ENCODE measurements at places on chromosomes 12 and 14.

DNA sequence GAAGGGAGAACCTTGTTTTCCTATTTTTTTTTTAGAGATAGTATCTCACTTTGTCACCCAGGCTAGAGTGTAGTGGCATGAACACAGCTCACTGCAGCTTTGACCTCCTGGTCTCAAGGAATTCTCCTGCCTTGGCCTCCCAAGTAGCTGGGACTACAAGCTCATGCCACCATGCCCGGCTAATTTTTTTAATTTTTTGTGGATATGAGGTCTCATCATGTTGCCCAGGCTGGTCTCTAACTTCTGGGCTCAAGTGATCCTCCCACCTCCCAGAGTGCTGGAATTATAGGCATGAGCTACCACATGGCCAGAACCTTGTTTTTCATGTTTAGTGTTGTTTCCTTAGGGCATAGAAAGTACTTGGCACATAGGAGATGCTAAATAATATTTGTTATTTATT, 13.5 kb downstream of the MANSC1 start:
- DNase-seq: no peak

- DNase-seq: no peak
These were observed 22.4 kb downstream of the IRF2BPL start for GRCh38 chr14:77006132-77006531.

- DNase-seq: no peak
These were observed 1.4 kb downstream of the ZNF385A start for GRCh38 chr12:54383041-54383609.

GRCh38 chr14:59254911-59255545, 66.6 kb downstream of the DAAM1 start:
- no peak for DNase-seq

GRCh38 chr12:95884998-95885397, 26.2 kb downstream of the SNRPF start:
- no peak for DNase-seq

GRCh38 chr12:92926549-92926948, 2.5 kb downstream of the EEA1 start:
- no peak for DNase-seq

- peak; percentile 84 for DNase-seq
These were observed 13.4 kb downstream of the ASB2 start for GRCh38 chr14:93962701-93963601.

- no peak for DNase-seq
These were observed 25.2 kb upstream of the PPP1R13B start for GRCh38 chr14:103872481-103873113.

GRCh38 chr14:37673439-37673838, 78.0 kb downstream of the TTC6 start:
- no peak for DNase-seq

GRCh38 chr12:93005928-93006392, 76.9 kb upstream of the EEA1 start:
- no peak for DNase-seq

DNA sequence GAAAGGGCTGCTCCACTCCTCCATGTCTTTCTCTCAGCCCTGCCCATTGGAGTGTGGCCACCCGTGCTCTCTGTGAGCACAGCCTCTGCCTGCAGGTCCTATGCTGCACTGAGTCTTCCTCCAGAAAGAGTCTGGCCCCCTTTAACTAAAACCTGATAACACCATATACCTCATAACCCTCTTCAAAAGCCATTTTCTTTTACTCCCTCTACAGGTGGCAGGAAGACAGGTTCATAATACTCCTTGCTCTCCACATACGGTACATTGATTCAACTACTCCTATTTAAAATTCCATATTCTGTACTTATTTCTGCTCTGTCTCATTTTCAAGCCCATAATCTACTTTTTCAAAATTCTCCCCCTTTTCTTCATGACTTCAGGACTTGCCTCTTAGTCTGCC, 144.0 kb downstream of the HELB start:
- DNase-seq: no peak

GRCh38 chr12:13165617-13166041, 30.9 kb upstream of the EMP1 start:
- DNase-seq: peak; percentile 83

- no peak for DNase-seq
These were observed 9.6 kb upstream of the ANO2 start for GRCh38 chr12:5954661-5955060.

DNA sequence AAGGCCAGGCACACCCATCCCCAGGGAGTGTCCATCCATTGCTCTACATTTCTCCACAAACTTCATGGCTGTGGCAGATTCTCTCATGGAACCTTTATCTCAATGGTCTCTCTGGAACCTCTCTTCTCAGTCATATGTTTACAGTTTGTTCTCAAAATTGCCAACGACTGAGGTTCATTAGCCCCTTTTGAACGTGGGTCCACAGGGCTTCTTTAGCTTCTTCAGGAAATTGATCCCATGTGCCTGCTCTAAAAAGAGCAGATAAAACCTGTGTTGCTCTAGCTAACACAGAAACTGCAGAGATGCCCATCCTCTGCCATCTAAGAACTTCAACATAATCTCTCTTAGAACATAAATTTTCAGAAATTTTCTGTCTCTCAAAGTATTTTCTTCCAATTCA, at the start of gene OR6C4:
Gene OR6C4, plus strand, starts transcription at position 301 of the 400 bp plus-strand sequence. CDS start 1,625 bp downstream, outside the sequence.
- DNase-seq: no peak

DNA sequence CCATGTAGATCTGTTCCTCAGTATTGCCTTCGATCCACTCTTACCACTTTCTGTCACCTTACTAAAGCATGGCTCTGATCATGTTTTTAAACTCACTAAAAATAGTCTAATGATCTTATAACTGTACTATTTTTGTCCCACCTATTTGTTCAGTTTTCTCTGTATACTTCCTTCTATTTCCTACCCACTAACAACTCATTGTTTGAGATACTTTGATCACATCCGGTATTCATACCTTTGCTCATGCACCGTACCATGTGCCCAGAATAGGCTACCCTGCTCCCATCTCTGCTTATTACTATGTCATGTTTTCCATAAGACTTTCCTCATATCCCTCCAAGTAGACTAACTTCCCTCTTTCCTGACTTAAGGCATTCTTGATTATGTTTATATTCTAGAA, 128.6 kb downstream of the MED13L start:
- no peak for DNase-seq

DNA sequence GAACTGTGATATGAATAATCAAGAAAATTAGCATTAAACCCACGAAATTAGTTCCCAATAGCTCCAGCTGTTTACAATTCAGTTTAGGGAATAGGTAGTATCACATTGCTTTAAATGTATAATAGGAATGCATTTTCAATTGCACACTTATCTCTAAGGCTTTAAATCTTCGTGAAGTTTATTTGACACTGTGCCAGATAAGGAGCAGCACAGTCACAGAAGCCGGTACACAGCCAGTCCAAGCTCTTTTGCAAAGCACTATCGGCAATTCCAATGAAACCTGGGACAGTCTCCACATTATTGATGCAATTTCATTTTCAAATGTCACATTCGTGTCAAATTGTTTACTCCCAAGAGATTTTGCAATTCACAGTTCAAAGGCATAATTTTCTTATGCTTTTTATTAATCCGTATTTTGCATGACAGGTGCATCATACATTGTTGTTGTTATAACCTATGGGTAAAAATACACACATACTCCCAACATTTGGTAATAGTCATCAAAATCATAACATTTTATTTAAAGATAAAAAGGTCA, 602.8 kb downstream of the RPS29 start:
- DNase-seq: no peak

DNA sequence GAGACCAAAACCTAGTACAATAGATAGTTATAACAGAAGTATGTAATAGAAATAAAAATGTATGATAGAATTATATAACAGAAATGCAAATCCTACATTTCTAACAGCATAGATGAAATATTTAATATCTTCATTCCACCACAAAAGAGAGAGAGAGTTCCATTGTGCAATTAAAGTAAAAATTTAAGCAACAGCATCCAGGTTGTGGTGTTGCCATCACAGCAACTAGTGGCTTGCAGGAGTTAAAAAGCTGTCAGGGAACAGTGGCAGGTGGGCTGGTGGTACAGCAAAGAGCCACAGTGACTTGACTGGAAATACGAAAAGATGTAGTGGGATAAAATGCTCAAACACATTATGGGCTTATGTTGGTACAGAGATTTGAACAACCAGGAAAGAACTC, 57.1 kb upstream of the MDM1 start:
- DNase-seq: no peak

GRCh38 chr12:112017041-112017440, 3.8 kb downstream of the ERP29 start:
- no peak for DNase-seq

- DNase-seq: peak; percentile 76
These were observed 19.3 kb upstream of the KRT7 start for GRCh38 chr12:52213564-52214420.
